NCI-H510A (cell line): ENCODE measurements at places on chromosomes 3 and 15.

DNA sequence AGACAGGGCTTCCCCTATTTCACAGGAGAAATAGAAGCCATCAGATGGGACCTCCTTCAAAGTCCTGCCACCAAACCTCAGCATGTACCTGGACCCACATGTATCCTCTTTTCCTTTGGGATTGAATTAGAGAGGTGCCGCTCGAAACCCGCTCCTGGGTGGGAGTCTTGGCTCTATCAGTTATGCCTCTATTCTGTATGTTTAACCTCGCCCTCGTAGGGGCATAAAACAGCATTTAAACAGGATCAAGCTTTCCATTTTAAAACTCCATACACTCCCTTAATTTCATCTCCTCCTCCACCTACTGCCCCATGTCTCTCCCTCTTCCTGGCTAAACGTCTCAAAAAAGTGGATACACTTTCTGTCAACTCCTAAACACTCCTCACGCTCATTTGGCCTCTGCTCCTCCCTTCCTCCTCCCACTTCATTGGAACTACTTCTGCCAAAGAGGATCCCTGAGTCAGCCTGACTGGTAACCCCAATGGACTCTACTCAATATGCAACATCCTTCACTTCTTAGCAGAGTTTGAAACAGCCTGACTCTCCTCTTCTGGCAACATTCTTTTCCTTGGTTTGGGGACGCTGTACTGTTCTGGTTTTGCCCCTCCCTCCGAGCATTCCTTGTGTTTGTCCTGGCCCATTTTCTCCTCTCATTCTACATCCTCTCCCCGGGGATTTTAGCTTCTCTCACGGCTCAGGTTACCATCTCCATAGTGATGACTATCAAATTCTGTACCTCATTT lies 23.0 kb upstream of the MUC20 start:
- no peak for DNase-seq

DNA sequence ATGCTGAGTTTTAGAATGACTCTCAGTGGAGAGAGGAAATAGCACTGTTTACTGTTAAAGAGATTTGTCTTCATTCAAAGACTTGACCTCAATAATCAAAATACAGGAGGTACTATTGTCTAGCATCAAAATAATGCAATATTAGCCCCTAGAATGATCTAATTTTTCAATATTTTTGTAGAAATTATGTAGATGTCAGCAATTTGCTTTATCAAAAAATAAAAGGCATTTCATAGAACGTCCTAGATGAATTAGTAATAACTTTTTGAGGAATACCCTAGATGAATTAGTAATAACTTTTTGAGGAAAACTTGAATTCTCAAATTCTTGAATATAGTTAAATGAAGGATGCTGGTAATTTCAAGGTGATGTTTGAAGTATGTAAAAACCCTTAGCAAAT lies 1252.1 kb upstream of the CADM2 start:
- no peak for DNase-seq

DNA sequence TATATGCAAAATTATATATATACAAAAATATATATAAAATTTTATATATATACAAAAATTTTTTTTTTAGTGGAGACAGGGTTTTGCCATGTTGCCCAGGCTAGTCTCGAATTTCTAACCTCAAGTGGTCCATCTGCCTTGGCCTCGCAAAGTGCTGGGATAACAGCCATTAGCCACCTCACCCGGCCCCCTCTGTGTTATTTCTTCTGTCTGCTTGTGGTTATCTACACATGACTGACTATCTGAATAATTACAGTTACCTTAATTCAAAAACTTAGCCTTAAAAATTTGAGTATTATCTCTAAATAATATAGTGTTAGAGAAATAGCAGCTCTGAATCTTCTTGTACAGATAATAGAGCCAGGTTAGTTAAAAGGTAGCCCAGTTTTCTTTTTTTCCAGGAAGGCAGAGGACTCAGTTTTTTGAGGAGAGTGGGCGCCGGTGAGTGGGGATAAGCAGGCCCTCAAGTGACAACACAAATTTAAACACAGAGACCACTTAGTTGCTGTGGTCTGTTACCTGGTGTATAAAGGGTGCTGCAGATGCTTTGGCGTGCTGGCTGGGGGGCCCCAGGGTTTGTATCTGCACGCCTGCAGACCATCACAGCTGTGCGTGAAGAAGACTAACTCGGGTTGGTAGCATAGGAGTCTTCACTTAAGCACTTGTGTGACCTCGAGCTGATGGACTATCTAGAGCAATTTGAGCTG lies 83.7 kb downstream of the TRAK1 start:
- no peak for DNase-seq

DNA sequence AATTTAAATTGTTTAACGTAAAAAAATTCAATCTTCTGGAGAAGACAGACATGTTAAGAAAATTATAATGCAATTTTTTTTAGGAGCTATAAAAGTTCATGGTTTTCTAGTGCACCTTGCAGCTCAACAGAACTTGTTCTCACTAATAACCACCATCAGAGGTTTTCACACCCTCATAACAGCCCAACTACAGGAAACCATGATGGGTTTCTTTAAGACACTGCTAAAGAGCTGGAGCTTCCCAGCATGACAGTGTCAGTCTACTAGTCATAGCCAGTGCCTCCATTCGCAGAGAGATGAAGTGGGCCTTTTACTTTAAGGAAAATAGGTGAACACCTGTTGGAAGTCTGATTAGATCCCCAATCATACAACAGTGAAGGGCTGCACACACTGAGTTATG lies 224.1 kb upstream of the TRIM42 start:
- no peak for DNase-seq

- DNase-seq, result no peak
Observed at GRCh38 chr3:25537516-25537915, 109.5 kb downstream of the RARB start.

- no peak for DNase-seq
Observed at GRCh38 chr3:114362815-114363214, 69.0 kb downstream of the TIGIT start.

DNA sequence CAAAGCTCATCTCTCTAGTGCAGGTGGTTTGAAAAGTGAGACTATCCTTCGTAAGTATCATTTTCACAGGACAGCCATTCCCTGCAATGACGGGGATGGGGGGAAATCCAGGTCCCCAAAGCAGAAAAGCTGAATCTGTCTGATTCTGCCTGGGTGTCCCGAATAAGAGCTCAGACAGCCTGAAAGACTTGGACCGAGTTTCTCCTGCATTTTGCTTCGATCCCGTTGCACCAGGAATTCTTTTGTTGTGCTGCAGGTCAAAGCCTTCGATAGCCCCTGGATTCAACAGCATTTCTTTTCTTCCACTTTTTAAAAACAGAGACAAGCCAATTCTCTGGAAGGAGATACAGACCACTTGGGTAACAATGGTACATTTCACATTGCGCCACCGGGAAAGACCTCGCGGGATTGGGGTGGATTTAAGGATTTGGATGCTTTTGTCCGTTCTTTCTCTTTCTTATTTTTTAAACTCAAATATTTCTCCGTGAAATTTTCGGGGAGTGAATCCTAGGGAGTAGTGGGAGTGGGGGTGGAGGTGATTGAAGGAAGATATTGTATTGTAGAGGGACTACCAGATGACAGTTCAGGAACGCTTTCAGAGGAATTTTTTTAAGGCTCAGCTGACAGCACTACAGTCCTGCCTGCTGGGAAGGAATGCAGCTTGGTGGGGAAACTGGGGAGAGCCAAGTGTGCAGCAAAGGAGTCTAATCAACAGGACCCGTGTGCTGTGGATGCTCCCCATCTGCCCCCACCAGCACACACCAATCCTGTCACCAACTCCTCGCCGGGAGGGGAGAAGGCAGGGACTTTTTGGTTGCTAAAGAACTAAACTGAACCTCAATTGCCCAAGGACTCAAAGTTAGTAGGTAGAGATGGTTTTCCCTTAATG lies 2.6 kb downstream of the SLITRK3 start:
- no peak for DNase-seq

GRCh38 chr3:185387646-185388045 lies 24.7 kb downstream of the MAP3K13 start:
- DNase-seq, result no peak

DNA sequence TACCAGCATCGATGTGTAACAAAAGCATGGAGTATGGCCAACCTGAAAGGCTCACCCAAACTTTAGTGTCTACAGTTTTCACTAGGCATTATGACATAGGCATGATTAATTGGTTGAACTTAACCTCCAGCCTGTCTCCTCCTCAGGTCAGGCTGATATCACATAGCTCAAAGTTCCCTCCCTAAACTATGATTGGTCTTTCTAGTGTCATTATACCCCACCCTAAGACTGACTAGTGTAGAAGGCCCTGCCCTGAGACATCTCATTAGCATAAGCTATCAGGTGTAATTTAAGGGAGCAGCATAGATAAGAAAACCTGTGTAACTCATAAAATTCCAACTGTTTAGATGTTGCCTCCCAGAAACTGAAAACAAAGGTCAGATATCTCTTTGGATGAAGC lies 195.2 kb downstream of the ALCAM start:
- DNase-seq, result no peak

DNA sequence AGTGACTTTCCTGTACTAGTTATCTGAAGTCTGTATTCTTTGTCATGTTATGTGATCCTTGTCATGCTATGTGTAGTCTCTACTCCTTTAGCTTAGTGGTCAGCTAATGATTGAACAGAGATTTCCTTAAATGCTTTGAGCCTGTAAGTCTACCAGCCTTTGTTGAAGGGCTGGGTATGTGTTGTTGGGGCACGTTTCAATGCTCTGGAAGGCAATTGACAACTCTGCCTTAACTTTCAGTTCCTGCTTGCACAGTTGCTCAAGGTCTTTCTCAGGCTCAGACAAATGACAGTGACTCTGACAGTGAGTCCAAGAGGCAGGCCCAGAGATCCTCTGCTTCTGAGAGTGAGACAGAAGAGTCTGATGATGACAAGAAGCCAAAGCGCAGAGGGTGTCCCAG lies 89.3 kb downstream of the CHD2 start:
- no peak for DNase-seq

DNA sequence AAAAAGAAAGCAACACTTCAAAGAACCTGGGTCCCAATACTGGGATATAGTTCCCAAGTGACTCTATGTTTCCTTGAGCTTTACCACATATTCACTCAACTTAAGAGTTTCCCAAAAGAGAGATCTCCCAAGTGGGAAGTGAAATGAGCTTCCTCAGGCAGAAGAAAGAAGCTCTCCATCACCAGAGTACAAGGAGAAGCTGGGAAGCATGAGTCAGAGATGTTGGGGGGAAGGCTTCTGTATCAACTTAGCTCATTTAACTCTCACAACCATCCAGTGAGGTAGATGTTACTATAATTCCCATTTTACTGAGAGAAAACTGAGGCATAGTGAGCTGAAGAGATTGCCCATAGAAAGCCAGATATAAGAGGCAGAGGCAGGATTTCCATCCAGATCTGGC lies 47.0 kb upstream of the TRIM42 start:
- no peak for DNase-seq

GRCh38 chr15:68768321-68768720 lies 52.4 kb downstream of the ANP32A start:
- no peak for DNase-seq

GRCh38 chr3:111076732-111077131 lies 5.1 kb downstream of the NECTIN3 start:
- no peak for DNase-seq
